ENCODE measurements at places on chromosomes 1 and 21. TPM values are rescaled to one million over a fixed set of nuclear protein-coding genes. Genes with fewer than 3 reads are reported as not detected.
A peak's percentile ranks its signal among the peaks of the same experiment; 100 is the strongest.

The FALEC gene
- not detected for total RNA-seq

The CFHR2 gene
- total RNA-seq = not detected

The IFI44L gene
- 0.44 TPM for total RNA-seq

DNA sequence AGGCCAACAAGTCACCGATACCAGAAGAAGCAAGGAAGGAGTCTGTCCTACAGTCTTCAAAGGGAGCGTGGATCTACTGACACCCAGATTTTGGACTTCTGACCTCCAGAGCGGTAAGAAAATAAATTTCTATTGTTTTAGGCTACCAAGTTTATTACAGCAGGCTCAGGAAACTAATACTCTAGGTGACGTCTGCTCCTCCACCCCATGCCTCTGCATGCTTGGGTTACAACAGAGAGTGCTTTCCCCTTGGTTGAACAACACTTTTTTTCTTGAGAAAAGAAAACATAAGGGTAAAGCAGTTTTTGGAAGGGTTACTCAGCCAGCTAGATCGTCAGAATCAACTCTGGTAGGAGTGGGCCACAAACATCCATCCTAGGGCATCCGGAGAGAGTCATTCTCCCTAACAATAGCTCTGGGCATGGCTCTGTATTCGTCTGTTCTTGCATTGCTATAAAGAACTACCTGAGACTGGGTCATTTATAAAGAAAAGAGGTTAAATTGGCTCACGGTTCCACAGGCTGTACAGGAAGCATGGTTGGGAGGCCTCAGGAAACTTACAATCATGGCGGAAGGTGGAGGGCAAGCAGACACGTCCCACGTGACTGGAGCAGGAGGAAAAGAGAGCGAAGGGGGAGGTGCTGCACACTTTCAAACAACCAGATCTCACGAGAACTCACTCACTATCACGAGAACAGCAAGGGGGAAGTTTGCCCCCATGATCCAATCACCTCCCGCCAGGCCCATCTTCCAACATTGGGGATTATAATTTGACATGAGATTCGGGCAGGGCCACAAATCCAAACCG, 22.2 kb upstream of the DNAJC11 start:
- DNase-seq = peak; percentile 13

- DNase-seq = no peak
These were observed 107.7 kb downstream of the OLFML2B start for GRCh38 chr1:161915978-161916377.

- DNase-seq = no peak
These were observed 29.4 kb upstream of the FHAD1 start for GRCh38 chr1:15217654-15218053.

DNA sequence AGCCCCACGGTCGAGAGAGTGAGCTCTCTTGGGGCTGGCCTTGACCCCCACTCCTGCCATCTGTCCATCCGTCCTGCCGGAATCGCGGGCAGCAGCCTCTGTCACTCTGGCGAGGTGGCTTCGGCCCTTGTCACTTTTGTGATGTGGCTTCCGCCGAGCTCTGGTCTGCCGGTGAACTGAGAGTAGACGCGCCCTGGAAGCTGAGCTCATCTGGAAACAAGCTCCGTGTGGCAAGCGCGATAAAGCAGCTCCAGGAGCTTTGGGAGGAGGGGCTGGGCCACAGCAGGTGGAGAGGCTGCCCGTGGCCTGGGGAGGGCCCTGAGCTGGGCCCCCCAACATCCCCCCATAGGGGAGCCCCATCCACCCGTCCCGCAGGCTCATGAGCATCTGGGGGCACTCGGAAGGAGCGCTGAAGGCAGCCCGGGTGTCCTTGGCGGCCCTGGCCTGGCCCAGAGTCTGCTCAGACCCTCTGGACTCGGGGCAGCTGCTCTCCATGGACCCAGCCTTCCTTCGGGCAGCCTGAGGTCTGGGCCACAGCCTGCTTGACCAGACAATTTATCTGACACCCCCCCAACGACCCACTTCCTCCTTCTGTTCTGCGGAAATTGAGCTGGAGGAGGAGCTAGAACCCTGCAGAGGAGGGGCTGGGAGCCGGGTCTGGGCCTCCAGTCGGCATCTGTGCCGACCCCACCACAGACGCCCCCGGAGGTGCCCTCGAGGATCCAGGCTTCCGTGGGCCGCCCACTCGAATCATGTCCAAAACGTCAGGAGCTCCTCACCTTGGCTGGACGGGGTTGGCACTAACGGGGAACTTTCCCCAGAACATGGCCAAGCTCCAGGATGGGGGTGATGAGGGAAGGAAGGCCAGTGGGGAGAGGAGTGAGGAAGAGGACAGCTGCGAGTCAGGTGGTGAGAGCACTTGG, 59.1 kb downstream of the SLC19A1 start:
- no peak for DNase-seq

- DNase-seq = no peak
These were observed 47.1 kb downstream of the SLC9C2 start for GRCh38 chr1:173555651-173556305.

DNA sequence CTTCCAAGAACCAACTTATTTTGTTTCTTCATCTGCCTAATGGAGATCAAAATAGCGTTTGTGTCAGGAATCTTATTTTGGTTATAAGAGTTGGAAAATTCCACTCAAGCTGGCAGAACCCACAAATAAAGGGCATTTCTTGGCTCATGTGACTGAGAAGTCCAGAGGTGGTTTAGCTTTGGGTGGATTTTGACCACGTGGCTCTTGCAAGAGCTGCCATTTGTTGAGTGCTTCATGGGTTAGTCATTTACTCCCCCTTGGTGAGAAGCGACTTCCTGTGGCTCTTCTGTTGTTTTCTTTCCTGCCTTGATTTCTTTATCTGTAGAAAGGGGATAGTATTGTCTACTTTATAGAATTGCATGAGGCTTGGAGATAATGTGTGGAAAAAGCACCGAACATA, 9.5 kb upstream of the RNF186 start:
- DNase-seq = no peak

DNA sequence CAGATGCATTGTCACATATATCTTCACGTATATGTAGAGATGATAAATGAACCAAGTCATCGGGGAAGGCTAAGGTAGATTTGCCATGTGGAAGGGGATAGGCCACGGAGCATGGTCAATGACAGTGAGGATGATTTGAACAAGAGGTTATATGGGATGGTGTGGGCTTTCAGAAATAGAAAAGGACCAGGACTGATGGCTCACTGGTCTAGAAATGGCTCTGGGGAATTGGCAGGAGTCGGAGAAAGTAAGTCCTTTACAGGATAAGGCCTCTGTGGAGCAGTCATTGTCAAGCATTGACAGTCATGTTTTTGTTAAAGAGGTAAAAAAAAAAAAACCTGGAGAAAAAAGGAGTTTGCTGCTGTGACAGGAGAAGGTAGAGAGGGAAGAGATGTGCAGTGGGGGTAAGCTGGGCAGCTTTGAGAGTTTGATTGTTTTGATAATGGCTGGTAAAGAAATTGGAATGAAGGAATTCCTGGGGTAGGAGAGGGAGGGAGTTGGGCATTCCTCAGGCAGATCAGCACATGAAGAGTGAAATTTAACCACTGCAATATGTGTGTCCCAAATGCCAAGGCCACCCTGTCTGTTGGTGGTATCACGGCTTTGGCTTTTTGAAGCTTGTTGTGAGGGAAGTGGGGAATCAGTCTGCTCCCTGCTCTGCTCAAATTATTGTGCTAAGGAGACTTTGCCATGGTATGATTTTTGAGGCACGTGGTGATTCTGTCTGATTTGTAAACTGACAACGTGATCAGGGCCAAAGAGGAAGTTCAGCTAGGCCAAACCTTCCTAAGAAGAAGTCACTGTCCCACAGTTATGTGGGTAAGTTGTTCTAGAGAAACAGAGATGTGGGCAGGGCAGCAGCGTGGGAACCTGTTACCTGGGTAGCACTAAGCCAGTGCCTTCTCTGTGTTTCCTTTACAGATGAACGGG, 26.0 kb downstream of the MACF1 start:
- peak; percentile 13 for DNase-seq

DNA sequence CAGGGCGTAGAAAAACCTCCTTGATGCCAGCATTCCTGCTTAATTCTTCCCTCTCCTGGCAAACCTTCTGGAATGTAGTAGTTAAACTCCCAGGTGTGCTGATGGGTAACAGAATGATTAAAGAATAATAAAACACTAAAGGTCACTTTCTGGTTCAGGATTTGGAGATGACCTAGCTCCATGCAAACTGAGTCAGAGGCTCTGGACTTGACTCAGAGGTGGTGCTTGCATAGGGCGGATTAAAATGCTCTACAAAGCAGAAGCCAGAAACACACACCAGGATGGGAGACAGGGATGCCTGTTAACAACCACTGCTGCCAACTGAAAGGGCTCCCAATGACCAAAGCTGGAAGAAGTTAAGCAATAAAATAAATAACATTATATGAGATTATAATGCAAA, 41.5 kb downstream of the KRTAP19-8 start:
- no peak for DNase-seq

DNA sequence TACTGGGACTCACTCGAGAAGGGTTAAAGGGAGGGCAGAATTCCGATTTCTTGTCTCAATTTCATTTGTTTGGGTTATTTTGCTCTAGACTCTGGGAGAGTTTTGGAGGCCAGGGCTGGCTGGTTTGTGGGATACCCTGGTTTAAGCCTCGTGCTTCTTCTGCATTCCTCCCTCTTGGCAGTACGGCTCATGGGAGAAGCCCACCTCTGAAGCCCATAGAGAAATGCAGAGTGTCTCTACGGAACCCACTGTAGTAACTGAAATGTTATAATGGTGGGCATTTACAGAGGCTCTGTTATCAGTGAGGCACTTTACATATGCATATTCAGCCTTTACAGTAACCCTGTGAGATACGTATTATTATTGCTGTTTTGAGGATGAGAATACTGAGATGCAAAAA, 43.9 kb downstream of the ROR1 start:
- no peak for DNase-seq

- peak; percentile 98 for DNase-seq
These were observed 39.8 kb upstream of the CLIC4 start for GRCh38 chr1:24705260-24706073.

DNA sequence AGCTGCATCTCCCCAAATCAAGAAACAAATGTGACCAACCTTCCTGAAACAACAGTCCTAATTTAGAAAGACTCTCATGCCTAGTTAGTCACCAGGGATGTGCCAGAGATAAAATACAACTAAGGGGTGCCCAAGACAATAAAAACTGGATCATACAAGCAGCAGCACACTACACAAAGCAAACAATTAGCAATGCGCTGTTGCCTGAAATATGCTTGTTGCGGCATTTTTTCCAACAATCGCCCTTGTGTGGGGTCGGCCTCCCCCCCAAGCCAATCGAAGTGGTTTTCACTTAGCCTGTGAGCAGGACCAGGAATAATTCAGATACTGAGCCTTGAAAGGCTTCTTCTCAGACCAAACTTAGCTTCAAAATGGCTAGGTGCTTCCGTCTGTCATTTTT, 1.4 kb upstream of the STMN1 start:
- no peak for DNase-seq

DNA sequence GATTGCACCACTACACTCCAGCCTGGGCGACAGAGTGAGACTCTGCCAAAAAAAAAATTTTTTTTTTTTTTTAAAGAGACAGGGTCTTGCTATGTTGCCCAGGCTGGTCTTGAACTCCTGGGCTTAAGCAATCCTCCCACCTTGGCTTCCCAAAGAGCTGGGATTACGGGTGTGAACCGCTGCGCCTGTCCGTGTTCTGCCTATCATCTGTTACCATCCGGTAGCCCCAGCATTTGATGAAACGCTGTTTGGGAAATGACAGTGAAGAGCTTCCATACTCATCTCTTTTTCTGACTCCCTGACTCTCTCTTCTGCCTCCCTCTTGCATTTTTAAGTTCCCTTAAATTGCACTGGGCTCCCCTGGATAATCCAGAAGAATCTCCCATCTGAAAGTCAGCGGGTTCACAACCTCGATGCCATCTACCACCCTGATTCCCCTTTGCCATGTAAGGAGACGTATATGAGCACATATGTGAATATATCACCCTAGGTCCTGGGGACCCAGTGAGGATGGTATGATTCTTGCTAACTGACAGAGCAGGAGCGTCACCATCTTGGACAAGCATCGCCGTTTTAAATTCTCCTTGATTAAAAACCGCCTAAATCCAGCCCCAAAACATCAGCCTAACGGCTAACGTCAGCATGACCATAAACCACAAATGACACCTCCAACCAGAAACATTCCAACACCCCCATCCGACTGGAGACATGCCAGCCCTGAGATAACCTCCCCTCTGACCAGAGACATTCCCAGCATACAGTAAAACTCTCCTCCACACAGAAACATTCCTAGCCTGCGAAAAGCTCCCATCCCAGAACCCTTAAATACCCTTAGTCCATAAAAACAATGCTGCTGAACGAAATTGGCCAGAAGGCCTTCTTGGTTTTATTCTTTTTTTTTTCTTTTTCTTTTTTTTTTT, 12.4 kb downstream of the TNFRSF8 start:
- DNase-seq = no peak

DNA sequence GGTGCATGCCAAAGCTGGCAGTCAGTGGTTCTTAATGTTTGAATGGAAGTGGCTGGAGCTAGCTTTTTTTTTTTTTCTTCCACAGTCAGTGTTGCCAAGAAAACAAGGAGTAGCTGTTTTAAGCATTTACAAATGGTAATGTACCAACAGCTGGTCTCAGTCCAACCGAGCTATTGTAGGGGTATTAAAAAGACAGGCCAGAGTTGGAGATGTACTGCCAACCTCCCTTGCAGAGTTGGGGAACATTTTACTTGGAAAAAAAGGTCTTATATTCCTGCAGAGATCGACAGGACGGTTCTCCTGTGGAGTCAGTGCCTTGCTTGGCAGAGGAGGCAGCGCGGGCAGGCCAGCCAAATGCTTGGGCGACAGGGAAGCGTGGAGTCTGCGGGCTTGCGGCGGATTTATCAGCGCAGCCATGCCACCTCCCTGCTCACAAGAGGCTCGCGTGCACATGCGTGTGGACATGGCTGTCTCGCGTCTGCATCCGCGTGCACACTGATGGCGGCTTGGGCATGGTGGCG, 338.1 kb downstream of the RPS6KC1 start:
- DNase-seq = no peak
